NCI-H1048 (cell line): ENCODE measurements at places on chromosomes 4 and X.

DNA sequence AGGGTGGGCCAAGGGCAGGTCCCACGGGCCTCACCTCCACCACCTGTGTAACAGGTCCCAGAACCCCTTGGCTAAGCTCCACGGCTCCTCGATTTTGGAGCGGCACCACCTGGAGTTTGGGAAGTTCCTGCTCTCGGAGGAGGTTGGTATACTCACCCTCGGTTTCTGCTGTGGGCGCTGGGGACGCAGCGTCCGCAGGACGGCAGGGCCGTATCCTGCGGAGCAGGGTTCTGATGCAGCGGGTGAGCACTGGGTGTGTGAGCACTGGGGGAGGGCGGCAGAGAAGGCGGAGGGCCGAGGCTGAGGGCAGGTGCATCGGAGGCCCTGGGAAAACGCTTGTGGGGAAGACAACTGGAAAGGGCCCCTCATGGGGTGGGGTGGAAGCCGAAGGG, 11.0 kb downstream of the ATP5ME start:
- DNase-seq: no peak

DNA sequence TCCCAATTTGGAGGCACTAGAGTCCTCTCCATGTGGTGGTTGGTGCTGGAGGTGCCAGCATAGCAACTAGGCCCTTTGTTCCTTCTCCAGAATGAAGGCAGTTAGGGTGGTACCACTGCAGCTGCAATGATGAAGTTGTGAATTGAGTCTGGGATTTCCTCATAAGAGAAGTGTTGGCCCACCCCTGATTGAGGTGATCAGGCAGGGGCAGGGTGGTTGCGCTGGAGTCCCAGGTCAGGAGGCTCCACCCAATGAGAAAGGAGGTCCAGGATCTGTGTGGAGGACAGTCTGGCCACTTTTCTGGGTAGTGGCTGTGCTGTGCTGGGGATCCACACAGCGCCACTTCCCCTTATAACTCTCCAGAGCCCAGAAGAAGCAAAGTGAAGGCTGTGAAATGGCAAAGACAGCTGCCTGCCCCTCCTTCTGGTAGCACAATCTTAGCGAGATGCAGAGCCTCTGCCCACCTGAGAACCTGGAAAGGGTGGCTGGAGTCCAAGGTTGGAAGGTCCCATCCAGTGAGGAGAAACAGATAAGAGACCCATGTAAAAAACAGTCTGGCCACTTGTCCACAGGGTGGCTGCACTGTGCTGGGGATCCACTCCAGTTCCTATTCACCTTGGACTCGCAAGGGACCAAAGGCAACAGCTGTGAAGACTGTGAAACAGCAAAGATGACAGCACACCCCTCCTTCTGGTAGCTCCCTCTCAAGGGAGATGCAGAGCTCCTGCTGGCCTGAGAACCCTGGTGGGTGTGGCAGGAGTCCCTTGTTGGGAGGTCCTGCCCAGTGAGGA, 124.6 kb downstream of the RRAGB start:
- DNase-seq: no peak

DNA sequence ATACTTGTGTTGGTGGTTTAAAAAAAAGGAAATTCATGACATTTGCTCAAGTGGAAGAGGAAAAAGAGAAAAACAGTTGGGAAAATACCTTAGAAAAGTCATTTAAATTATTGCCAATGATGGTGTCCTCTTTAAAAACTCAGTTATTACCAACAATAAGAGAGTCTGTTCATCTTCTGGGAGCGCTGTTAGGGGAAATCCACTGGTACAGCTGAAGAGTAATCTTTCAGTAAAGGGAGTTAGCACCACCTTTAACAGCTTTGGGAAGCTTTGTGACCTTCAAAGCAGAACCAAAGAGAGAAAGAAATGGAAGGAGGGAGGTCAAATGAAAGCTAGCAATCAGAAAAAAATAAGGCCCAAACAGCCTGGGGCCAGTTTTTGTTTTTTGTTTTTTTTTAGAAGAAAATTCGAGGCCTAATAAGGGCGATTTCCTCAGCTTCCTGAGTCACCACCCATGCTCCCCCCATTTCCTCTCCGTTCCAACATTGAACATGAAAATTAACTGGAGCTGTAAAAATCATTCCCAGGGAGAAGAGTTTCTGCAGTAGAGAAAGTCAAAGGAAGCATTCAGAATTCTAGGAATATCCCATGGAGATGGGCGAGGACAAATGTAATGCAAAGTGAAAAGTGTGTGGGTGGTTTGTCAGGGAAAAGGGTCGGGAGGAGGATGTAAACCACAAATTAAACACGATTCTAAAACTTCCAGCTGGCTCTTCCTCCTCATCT, 115.1 kb downstream of the SH3KBP1 start:
- no peak for DNase-seq

- no peak for DNase-seq
Observed at GRCh38 chr4:169158861-169159260, 111.9 kb downstream of the SH3RF1 start.

DNA sequence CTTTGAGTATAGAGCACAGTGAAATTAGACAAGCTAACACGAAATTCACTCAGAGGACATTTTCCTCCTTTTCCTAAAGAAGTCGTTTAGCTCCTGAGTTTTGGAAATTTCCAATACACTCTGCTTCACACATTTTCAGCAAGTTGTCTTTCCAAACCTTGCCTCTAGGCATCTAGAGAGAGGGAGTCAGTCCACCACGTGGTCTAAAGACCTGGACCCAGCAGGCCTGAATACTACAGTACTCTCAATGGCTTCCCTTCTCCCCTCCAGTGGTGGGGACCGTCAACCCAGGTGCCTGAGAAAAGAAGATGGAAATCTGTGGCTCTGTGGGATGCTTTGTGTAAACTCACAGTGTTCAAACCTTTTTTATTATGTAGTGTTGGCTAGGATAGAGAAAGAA, 13.9 kb upstream of the SCML2 start:
- DNase-seq: no peak

DNA sequence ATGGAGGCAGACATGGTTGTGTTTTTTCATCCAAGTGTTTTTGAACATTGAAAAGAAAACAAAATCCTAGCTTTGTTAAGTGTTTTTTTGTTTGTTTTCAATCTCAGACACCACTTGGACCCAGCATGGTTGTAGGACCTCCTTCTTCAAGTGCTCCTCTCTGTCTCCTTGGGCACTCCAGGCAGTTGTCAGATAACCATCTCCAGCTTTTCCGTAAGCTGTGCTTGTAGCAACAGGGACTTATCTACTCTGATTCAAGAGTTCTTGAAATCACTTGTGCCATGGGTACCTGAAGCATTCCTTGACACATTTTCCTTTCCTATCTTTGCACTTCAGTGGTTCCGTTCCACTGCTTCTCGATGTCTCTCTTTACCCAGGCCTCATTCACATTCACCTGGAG, 334.9 kb upstream of the DDX53 start:
- no peak for DNase-seq

- peak; percentile 7 for DNase-seq
Observed at GRCh38 chr4:119559044-119559647, 69.5 kb downstream of the PDE5A start.

DNA sequence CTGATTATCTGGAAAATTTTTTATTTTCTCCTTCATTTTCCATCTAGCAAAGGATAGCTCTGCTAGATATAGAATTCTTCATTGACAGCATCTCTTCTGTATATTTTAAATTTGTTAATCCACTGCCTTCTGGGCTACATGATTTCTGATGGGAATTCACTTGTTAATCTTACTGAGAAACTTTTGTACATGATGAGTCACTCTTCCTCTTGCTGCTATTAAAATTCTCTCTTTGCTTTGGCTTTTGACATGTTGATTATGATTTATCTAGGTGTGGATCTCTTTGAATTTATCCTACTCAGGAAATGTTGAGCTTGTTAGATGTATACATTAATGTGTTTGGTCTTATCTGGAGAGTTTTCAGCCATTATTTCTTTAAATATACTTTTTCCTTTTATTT, 27.5 kb downstream of the OR13H1 start:
- DNase-seq: no peak

DNA sequence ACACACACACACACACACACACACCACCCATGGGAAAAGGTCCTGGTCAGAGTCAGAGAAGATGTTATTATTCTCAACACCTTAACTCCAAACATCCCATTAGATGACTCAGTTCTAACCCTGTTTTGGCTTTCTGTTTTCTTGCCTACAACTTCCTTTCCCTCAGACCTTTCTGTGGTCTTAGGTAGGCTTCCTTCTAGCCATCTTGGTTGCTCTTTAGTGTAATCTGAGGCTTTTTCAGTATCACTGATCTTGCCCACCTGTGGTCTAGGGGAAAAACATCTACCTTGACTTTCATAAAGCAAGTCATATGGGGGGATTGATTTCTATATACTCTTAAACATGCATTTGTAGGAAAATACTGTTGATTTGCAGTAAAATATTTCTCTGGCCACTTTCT, 56.9 kb downstream of the ATG4A start:
- no peak for DNase-seq

DNA sequence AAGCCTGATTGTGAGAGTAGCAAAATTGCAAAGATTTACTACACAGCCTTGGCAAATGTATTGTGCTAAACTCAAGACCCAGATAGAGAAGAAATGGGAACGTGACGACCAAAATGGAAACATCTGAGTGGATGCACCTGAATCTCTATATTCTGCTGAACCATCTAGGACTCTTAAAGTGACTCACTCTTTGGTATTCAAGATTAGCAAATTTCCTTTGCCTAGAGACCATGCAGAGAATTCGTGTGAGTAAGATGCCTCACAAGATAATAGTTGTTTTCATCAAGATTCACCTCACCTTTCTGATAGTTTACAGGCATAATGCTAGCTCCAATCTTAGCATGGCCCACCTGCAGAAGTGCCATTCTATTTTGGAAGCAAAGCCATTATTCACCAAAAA, 14.4 kb upstream of the ATOH1 start:
- no peak for DNase-seq

DNA sequence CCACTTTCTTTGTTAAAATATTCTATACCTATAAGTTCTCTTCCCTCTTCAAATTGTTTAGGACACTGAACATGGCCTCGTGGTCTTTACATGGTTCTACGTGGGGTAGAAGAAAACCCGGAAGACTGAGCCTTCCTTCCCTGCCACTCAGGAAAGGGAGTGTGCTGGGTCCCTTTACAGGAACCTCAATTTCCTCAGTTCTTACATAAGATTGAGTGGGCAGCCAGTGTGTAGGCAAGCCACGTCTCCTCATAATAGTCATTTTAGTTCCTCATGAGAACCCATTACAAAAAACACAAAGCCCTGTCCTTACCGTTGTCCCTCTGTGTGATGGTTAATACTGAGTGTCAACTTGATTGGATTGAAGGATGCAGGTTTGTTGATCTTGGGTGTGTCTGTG, 28.7 kb upstream of the SMIM10L2A start:
- no peak for DNase-seq

DNA sequence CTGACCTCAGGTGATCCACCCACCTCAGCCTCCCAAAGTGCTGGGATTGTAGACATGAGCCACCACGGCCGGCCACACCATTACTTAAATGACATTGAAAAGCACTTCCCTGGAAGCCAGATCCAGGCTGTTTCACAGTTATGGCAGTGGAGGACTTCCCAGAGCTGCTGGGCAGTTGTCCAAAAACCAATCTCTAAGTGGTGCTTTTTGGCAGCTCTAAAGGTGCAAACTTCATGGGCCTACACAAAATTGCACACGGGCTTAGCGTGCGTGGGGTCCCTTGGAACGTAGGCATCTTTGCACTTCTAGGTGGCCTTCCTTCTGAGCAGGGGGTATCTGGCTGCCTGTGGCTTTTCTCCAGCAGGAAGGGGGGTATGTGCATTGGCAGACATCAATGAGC, 172.3 kb downstream of the SHOX start:
- no peak for DNase-seq

GRCh38 chr4:13705521-13706041, 78.1 kb upstream of the BOD1L1 start:
- DNase-seq: no peak

DNA sequence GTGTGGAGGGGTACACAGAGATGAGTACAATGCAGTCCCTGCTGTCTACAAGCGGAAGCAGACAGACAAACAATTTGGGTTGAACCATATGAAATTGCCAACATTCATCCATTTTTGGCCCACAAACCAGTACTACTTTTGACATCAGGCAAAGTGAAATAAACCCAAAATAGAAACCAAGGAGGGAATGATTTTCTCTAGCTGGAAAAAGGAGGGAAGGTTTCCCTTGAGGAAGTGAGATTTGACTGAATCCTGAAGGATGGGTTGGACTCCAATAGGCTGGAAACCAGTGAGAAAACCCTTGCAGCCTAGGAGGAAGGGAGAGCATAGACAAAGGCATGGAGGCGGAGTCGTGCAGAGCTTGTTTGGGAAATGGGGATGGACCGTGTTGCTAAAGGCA, 63.5 kb upstream of the PJA1 start:
- DNase-seq: no peak

DNA sequence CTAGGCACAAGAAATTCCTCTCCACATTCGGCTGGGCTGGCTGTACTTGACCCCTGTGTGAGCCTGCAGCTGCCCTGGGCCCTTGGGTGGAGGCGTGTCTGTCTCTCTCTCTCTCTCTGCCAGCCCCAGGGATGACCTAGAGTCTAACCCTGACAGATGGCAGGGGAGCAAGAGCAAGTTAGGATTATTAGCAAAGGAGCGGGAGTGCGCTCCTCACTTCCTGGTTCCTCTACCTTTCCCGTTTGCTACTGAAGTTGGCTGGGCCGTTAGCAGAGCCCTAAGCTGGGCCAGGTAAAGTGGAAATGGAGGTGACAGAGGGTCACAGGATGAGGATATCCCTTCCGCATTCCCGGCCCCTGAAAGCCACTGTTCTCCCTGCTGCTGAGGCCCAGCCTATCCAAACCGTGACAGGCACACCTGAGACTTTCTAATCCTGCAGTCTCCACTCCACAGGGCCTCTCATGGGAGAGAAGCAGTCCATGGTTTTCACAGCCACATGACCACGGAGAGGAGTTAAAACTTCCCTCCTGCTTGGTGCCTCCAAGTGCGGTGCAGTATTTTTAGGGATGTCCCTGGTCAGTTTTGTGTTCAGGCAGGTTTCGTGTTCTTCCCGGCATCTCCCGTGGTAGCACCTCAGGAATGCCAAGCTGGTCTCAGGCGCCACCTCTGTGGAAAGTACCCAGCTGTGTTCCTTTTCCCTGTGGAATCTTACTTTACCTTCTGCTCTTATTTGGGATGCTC, 79.3 kb downstream of the CLDN22 start:
- no peak for DNase-seq
